Pulmonary artery endothelial cell (primary cell): ENCODE measurements at places on chromosomes 2 and 18. TPM values are rescaled to one million over a fixed set of nuclear protein-coding genes. Genes with fewer than 3 reads are reported as not detected.

The INO80D gene
- total RNA-seq, result 5.4 and 8.7 TPM in 2 replicates

The WNT6 gene
- not detected in 2 replicates for total RNA-seq

The DSEL gene
- total RNA-seq, result 10.2 and 11.5 TPM in 2 replicates

The UGT1A4 gene
- total RNA-seq, result not detected in 2 replicates

The DQX1 gene
- not detected in 2 replicates for total RNA-seq
